ENCODE measurements at places on chromosomes 11 and 22.

GRCh38 chr11:107547961-107548360 lies 17.6 kb downstream of the ALKBH8 start:
- no peak for DNase-seq

DNA sequence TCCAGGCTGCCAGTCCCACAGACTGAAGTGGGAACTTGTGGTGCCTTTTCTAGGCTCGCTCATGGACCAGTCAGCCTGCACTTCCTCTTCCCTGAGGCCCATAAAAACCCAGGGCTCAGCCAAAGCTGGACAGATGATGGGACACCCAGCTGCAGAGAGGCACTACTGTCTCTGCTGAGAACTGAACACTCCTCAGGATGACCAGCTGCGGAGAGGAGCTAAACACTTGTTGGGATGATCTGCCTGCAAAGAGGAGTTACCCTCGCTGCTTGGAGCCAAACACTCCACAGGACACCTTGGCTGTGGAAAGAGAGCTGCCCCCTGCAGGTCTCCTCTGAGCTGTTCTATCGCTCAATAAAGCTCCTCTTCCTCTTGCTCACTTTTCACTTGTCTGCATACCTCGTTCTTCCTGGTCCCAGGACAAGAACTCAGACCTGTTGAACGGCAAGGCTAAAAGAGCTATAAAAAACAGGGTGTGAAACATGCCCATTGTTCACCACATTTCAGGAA lies 465.5 kb downstream of the GUCY1A2 start:
- no peak for DNase-seq

- no peak for DNase-seq
Observed at GRCh38 chr11:113148652-113149051, 165.7 kb upstream of the TTC12 start.

- DNase-seq = no peak
Observed at GRCh38 chr11:41308286-41308685, 151.2 kb downstream of the LRRC4C start.

DNA sequence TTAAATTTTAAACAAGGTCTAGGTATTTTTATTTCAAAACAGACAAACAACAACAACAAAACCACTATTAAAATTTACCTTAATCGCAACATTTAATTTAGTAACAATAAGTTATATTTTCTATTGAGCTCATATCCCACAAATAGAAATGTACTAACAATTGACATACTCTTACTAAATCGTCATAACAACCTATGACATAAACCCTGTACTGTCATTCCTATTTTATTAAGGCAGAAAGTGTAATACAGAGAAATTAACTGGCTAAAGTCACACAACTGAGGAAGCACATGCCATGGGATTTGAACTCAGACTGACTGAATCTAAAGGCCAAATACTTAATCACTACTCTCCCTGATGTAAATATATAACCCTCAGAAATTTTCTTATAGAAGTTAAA lies 3.0 kb downstream of the KIF18A start:
- no peak for DNase-seq

DNA sequence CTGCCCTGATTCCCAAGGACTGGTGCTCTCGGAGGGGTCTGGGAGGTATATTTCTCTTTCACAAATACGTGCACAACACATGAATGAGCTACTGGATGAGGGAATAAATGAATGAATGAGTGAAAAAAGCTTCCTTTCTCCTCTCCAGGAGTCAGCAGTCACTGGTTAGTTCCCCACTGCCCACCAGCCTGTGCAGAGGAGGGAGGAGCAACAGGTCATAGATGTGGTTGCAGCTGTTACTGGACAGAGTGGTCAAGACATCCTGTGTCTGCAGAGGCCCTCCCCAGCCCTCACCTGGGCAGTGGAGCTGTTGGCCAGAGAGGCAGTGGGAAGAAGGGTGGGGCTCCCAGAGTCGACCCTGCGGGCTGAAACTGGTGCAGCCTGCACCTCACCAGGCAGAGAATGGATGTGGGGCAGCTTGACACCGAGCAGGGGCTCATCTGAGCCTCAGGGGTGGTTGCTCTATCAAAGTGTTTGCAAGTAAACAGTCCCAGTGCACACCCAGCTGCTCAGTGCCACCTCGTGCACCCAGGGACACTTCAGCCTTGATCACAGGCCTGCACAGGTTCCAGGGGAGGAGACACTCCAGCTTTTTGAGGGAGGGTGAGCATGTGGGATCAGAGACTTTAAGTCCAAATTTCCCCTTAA lies 1.4 kb upstream of the VPREB1 start:
- DNase-seq = no peak

- no peak for DNase-seq
Observed at GRCh38 chr11:114301088-114301487, 4.9 kb downstream of the NNMT start.

DNA sequence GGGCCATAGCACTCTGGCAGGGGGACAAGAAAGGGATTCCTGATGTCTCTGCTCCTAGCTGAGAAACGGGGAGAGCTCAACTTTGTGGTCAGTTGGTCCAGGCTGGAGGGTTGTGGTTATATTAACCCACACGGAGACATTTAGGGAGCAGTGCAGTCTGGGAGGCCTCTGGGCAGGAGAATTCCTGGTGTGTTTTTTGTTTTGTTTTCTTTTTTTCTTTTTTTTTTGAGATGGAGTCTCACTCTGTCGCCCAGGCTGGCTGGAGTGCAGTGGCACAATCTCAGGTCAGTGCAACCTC lies 88.0 kb upstream of the SHISAL1 start:
- DNase-seq = no peak

- DNase-seq = peak; percentile 59
Observed at GRCh38 chr22:45284705-45285262, at the start of gene UPK3A. TSS of gene UPK3A (plus strand) at chr22:45284949. CDS start at chr22:45285014, 65 bp downstream.

DNA sequence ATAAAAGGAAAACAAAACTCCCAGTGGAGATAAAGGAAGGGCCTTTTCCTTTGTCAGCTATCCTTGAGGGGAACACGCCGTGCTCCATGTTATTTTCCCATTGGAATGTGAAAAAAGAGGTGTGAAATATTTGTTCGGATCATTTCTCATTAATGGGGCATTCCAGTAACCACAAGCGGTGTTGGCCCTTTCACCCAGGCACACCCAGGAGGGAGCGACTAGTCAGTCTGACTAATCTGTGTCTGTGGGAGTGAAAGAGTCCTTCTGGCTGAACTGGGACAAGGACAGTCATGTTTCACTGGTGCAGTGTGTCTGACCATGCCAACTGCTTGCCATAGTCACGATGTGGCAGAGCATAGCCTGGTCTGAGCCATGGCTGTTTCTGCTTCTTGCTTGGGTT lies 13.0 kb upstream of the MYEOV start:
- no peak for DNase-seq

GRCh38 chr22:48397531-48398180 lies 1430.0 kb downstream of the BRD1 start:
- no peak for DNase-seq

DNA sequence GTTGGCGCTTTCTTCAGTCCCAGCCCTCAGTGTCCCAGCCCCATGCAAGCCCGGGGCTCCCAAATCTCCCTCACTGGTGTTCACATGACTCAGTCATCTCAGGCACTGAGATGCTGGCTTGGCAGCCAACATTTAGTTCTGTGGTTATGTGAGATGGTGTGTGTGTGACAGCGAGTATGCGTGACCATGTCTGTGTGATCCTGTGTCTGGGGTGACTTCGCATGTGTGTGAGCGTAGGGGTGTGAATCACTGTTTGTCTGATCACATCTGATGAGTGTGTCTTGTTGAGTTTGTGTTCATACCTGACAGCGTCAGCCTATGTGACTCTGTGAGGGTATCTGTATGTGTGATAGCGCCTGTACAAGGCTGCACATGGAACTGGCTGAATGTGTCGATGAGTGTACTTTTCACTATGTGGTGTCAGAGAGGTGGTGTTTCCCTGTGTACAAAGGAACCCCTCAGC lies 16.2 kb downstream of the CREB3L1 start:
- DNase-seq = no peak

DNA sequence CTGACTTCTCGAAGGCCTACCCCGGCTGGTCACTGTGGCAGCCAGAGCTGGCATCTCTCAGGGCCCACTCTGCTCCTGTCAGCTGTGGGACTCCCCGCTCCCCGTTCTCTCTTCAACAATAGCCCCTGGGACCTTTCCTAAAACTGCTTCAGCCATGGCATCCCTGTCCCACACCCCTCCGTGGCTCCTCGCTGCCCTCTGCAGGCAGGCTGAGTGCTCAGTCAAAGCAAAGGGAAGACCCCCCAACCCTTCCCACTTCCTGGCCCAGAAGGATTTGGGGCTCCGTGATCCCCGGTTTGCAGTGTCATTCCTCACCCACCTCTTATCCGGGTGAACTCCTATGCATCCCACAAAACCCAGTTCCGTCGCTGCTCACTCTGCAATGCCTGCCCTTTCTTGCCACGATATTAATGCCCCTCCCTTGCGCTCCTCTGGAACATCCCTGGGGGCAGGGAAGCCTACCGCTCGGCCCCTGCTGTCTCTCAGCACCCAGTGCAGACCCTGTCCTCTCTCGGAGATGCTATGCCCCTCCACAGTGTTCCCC lies 1.6 kb upstream of the TH start:
- no peak for DNase-seq

DNA sequence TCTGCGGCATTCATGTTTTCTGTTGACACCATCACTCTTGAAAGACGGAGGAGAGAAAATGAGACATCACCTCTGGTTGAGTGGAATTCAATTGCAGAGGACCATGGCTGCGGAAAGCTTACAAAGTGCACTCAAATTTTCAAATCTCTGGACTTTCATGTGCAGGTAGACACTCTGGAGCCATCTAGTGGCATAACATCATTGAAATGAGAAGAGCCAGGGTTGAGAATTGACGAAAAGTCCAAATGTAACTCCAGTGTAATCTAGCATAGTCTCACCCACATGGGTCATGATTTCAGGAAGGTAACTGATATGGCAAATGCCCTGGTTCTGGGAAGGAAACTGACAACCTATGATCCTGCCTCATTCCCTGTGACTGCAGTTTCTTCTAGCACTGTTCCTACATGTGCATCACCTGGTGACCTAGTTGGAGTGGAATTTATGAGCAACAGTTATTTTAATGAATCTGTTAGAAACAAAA lies 687.8 kb downstream of the KCNA4 start:
- DNase-seq = no peak

DNA sequence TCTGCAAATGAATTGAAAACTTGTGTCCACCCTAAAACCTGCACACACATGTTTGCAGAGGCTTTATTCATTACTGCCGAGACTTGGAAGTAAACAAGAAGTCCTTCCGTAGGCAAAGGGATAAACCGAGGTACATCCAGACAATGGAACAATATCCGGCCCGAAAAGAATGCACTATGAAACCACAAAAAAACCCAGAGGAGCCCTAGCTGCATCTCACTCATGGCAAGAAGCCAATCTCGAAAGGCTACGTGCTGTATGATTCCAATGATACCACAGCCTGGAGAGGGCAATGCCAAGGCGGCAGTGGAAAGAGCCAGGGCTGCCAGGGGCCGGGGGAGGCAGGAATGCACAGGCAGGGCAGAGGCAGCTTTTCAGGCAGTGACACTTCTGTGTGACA lies 3.2 kb upstream of the MRPL23 start:
- DNase-seq = peak; percentile 11

DNA sequence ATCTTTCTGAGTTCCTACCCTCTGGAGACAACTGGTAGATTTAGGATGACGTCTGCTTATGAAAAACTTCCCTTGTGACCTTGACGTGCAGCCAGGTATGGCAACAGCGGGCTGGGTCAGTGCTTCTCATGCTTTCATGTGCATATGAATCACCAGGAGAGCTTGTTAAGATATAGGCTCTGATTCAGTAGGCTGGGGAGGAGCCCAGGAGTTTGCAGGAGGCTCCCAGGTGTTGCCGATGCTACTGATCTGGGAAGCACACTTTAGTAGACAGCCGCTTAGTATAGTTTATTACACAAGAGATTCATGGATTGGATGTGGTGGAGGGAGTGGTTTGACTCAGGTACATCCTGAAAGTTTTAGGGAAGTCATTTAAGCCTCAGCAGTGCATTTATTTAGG lies 23.8 kb downstream of the DIXDC1 start:
- no peak for DNase-seq

DNA sequence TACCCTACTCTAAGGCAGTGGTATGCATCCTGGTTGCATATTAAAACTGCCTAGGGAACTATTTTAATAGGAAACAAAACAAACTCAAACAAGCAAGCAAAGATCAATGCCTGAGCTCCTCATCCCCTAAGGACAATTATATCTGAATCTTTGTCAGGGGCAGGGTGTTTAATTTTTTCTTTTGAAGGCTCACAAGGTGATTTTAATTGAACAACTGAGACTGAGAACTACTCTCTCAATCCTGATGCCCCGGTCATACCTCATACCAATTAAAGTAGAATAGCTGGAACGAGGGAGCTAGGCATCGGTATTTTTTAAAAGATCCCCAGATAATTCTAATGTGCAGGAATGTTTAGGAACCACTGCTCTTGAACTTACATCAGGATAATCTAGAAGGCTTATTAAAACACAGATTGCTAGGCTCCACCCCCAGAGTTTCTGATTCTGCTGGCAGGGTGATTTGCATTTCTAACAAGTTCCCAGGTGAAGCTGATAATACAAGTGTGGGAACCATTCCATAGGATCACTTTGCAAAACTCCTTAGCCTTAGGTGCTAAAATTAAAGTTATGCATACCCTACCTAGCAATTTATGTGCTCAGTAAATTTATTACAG lies 416.5 kb downstream of the GUCY1A2 start:
- no peak for DNase-seq

DNA sequence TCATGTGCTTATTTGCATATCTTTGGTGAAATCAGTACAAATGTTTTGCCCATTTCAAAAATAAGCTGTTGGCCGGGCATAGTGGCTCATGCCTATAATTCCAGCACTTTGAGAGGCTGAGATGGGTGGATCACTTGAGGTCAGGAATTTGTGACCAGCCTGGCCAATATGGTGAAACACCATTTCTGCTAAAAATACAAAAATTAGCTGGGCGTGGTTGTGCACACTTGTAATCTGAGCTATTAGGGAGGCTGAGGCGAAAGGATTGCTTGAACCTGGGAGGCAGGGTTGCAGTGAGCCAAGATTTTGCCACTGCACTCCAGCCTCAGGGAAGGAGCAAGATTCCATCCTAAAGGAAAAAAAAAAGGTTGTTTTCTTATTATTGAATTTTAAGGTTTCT lies 136.0 kb downstream of the SWAP70 start:
- no peak for DNase-seq

DNA sequence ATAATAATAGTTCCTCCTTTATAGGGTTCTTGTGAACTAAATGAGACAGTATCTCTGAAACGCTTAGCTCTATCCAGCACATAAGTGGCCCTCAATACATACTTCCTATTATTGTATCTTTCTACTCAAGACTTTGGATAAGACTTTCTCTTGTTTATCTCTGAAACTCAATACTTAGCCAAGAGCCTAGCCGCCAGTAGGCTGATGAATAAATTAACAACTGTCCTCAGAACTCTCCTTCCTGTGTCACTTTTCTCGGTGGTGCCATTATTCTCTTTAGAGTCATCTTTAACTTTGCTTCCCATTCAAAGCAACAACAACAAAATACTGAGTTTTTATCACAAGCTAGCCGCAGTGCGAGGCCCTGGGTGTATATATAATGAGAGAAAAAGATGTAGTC lies 86.9 kb downstream of the FAM83F start:
- no peak for DNase-seq

DNA sequence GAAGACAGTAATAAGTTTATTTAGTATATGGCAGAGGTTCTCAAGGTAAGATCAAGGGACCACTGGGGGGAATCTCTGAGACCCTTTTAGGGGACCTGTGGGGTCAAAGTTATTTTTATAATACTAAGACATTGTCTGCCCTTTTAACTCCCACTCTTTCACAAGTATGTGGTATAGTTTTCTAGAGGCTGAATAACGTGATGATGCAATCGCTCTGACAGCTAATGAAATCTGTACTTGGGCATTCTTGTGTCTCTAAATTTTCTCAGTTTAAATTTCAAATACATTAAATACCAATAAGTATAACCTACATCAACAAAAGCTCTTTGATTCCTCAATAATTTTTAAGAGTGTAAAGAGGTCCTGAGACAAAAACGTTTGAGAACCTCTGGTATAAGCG lies 147.9 kb downstream of the ATG16L2 start:
- DNase-seq = no peak
